Right hindlimb (tissue), 1 donor: ENCODE measurements at places on chromosomes 13 and 19.

DNA sequence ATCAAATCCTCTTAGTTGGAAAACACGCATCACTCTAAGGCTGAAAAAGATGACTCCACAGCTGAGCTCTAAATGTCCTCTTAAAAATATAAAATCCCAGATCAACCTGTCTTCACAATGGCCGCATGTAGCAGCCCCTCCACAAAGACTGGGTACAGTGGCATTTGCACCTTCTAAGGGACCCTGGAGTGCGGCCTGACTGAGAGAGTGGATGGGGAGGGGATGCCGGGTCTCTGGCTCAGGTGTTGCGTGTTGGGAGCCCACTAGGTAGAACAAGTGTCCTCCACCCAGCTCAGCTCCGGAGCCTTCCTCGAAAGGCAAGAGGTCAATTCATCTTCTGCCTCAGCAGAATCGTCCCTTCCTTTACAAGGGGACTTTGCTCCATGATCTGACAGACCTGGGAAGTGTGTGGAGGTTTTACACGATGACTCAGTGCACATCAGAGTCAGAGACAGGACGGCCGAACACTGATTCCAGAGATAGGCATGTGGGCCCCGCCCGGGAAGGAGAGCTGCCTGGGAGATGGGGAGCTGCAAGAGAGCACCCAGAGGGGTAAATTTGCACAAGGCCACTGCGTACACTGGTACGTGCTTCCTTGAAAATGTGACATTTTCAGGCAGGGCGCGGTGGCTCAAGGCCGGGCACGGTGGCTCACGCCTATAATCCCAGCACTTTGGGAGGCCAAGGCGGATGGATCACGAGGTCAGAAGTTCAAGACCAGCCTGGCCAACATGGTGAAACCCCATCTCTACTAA lies 23.5 kb upstream of the SLC15A1 start:
- DNase-seq = no peak

GRCh38 chr13:72514146-72514545 lies 213.3 kb downstream of the MZT1 start:
- DNase-seq = no peak

GRCh38 chr13:99743094-99743493 lies 228.5 kb downstream of the ZIC5 start:
- DNase-seq = no peak

DNA sequence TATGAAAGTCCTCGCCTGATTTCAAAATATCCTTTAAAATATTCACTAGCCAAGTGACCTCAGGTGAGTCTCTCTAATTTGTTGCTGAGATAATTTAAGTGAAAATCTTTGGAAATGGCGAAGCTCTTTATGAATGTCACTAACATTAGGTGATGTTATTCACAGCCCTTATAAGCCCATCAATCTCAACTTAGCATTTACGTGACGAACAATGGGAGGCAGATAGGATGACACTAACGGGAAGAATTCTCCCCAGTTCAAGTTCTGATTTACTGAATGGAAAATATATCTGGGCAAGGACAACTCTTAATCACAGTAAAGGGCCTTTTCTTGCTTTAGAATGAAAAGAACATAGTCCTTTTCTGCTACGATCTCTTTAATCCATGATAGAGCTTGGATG lies 378.7 kb downstream of the LIG4 start:
- no peak for DNase-seq

DNA sequence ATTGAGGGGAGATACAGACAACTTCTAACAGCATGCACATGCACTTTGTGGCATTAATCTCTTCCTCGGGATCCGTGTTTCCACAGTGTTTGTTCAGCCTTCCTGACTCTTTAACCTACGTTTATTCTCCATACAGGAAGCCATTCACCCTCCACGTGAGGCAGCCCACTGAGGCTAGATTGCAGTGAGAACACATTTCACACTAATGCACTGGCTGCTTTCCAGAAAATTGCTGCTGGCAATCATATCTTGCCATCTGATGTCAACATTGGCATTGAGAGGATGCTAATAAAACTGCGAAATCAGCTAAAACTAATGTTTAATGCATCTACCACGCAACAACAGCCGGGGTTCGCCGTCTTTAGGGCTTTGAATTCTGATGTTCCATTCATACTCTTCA lies 30.0 kb downstream of the DCLK1 start:
- no peak for DNase-seq

DNA sequence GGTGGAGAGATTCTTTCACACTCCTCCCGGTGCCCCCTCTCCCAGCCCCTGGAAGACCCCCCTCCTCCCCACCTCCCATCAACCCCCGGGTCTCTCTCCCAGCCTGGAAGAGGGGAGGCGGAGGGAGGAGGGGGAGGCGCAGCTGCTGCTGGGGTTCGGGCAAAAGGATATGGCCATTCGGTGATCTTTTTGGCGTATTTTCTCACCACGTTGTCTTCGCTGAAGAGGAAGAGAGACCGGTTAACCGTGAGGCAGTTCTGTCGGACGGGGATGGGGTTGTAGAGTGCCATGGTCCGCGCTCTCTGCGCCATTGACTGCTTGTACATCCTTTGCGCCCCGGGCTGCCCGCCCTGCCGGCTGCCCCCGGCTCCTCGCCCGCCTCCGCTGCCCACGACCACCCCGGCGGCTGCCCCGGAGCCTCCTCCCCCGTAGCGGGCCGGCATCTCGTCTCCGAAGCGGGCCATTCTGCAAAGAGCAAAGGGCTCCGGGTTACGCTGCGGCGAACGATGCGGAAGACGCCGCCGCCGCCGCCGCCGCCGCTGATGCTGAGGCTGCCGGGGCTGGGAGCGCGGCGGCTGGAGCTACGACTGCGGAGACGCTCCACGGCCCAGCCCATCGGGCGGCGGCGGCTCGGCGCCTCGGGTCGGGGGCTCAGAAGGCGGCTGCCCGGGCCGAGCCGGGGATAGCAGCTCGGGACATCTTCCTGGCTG lies 363 bp downstream of the CACNA1A start:
- DNase-seq = peak; percentile 21

DNA sequence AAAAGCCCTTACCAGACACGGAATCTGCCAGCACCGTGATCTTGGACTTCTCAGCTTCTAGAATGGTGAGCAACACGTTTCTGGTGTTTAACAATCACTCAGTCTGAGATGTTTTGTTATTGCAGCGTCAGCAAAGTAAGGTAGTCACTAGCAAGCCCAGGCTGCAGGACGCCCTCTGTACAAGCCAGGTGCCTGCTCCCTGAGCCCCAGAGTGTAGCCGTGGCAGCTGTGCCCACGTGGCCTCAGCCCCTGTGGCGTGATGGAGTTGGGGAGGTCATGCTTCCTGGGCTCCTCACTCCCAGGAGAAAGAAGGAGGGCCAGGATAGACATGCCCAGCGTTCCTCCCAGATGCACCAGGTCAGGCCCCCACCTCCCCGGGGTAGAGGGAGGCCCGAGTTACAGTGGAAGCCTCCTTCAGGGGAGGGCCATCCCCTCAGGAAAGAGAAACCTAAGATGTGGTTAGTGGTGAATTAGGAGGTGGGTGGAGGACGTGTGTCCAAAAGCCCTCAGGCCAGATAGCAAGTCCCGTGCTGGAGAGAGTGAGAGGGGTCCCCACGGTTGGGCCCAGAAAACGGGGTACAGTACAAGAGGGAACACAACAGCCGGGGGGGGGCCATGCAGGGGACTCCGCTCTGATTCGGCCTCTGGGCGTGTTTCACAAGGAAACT lies 169.6 kb upstream of the SOX1 start:
- DNase-seq = no peak

GRCh38 chr19:54422136-54422535 lies 6.9 kb downstream of the TTYH1 start:
- no peak for DNase-seq

GRCh38 chr13:45243077-45243476 lies 42.2 kb upstream of the KCTD4 start:
- no peak for DNase-seq

- DNase-seq = no peak
These were observed 238.9 kb downstream of the TSHZ3 start for GRCh38 chr19:31110336-31110735.

DNA sequence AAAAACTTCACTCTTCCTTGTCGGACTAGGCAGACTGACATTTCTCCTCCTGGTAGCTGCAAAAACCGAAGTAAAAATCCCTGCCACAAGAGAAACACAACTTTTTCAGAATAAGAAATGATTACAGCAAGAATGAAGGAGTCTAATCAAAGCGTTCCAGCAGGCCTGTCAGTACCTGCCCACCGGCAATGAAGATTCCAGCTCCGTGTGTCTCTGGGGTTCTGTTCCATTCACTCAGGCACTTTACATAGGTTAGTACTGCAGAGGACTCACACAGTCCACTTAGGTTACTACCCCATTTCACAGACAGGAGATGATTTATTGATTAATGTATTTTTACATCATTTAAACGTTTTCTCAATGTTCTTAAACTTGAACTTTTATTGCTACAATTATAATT lies 275.5 kb downstream of the NHLRC3 start:
- DNase-seq = no peak

DNA sequence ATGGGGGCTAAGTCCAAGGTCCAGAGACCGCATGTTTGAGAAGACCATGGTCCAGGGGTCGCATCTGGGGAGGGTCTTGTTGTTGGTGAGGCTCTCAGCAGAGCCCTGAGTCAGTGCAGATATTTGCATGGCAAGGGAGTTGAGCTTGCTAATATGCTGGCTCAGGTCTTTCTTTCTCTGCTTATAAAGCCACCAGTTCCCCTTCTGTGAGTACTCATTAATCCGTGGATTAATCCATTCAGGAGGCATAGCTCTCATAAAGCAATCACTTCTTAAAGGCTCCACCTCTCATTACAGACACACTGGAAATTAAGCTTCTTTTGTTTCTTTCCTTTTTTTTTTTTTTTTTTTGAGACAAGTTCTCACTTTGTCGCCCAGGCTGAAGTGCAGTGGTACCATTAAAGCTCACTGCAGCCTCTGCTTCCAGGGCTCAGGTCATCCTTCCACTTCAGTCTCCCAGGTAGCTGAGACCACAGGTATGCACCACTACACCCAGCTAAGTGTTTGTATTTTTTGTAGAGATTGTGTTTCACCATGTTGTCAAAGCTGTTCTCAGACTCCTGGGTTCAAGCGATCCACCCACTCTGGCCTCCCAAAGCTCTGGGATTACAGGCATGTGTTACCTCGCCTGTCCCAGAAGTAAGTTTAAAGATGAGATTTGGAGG lies 216.4 kb downstream of the SLITRK5 start:
- DNase-seq = no peak

DNA sequence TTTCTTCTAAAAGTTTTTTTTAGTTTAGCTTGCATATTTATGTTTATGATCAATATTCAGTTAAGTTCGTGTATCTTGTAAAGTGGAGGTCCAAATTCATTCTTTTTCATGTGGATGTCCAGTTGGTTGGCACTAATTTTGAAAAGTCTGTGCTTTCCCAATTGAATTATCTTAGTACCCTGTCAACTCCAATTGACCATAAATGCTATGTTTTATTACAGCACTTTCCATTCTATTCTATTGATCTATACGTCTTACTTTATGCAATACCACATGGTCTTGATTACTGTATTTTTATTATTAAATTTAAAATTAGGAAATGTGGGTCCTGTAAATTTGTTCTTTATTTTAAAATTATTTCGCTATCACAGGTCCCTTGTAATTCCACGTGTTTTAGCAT lies 837.6 kb upstream of the SLC10A2 start:
- DNase-seq = no peak

GRCh38 chr19:10603084-10603872 lies 16.2 kb upstream of the AP1M2 start:
- DNase-seq = peak; percentile 54

- DNase-seq = no peak
These were observed 13.6 kb downstream of the TNFSF13B start for GRCh38 chr13:108283110-108283509.

GRCh38 chr13:71751073-71751472 lies 115.9 kb downstream of the DACH1 start:
- DNase-seq = no peak

DNA sequence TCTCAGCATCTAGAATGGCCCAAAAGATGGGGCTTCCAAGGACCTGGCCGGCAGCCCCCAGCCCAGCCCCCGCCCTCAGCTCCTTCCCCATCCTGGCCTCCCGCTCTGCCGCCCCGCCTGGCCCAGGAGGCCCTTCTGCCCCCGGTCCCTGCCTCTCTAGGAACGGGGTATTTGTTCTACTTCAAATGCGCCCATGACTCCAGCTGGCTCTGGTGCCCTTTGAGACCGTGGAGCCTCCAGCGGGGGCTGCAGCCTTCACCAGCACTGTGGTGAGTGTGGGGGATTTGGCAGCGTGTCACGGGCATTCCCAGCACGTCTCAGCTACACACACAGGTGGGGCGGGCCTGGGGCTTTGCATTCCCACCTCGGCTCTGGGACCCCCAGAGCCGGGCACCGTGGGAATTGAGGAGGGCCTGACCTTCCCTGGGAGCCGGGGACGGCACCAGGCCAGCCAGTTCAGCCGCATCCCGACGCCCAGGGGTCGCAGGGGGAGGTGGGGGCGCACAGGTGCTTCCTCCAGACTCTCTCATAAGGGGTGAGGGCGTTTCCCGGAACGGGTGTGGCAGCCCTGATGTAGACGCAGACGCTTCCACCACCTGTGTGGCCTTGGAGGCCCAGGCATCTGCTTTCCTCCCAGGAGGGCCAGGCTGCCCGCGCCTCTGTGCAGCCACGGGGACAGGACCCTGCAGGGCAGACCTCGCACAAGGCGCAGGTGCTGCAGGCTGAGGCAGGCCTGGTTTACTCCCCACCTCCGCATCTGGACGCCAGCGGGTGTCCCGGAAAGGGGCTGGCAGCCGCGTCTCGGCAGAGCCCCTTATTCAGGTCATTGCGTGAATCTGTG lies 947 bp downstream of the ATP4B start:
- no peak for DNase-seq

DNA sequence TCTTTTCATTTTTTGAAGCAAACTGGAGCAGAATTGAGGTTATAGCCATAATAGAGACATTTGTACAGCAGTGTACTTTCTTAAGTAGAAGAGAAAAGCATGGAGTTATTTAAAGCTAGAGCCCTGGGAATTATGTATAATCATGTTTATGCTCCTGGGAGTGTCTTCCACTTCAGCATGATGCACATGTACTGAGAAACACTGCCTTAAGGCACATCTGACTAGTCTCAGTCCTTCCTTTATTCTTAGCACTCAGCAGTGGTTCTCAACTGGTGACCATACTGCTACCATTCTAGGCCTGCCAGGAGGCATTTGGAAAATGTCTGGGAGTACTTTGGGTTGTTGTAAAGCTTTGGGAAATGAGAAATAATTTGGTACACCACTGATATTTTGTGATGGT lies 45.8 kb downstream of the VWA8 start:
- no peak for DNase-seq

DNA sequence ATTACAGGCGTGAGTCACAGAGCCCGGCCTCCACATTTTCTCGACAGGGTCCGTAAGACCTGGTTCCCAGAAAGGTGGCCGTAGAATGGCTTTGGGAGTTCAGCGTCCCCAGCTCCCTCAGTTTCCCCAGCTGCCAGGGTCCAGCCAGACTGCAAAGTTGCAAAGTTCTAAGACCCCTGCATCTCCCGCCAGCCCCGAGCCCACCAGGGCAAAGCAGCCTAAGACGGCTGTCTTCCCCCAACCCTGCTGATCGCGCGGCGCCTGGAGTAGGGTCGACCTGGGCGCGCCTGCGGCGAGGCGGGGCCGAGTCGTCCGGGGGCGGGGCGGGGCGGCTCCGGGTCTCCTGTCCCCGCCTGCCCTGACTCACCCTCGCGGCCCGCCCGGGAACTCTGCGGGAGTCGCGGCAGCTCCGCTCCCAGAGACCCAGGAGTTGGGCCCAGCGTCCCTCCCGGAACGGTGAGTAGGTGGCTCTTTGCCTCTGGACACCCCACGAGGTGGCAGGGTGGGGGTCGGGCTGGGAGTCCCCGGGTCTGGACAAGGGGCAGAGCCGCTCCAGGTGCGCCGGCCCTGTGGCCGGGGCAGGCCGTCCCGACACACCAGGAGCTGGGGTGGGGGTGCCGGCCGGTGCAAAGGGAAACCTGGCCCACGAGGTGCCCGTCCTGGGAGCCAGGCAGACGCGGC lies at the start of gene LRRC8E:
TSS of gene LRRC8E (plus strand) at position 366 of the 681 bp plus-strand sequence. CDS start 7,094 bp downstream, outside the sequence.
- DNase-seq = no peak
